ENCODE measurements at places on chromosomes 3 and 15.

GRCh38 chr3:59572106-59572505 is 522.3 kb upstream of the CFAP20DC start:
- no peak for DNase-seq

DNA sequence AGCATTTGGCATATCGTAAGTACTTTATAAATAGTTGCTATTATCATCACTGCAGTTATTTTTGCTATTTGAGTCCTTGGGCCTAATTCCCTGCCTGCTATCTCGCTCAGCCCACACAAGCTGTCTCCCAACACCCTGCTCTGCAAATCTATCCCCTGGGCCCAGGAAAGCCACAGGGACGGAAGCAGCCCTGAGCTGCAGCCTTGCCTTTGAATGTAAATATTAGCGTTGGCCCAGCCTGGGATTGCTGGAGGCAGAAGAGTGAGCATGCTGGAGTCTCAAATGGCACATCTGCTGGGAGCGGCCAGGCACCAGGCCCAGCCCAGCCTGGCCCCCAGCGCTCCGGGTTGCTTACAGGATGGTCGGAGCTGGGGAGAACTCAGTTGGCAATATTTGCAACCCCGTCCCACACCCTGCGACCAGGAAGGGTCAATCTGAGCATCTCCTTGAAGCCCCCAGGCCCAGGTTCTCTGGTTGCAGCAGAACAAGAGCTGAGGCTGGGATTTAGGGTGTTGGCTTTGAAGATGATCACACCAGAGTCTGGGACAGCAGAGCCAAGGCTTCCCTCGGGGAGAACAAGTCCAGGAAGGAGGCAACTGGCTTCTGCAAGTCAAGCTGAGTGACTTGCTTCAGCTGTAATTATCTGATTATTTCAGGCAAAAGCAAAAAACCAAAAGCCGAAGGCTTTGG is 529.6 kb downstream of the SHQ1 start:
- DNase-seq, result no peak

DNA sequence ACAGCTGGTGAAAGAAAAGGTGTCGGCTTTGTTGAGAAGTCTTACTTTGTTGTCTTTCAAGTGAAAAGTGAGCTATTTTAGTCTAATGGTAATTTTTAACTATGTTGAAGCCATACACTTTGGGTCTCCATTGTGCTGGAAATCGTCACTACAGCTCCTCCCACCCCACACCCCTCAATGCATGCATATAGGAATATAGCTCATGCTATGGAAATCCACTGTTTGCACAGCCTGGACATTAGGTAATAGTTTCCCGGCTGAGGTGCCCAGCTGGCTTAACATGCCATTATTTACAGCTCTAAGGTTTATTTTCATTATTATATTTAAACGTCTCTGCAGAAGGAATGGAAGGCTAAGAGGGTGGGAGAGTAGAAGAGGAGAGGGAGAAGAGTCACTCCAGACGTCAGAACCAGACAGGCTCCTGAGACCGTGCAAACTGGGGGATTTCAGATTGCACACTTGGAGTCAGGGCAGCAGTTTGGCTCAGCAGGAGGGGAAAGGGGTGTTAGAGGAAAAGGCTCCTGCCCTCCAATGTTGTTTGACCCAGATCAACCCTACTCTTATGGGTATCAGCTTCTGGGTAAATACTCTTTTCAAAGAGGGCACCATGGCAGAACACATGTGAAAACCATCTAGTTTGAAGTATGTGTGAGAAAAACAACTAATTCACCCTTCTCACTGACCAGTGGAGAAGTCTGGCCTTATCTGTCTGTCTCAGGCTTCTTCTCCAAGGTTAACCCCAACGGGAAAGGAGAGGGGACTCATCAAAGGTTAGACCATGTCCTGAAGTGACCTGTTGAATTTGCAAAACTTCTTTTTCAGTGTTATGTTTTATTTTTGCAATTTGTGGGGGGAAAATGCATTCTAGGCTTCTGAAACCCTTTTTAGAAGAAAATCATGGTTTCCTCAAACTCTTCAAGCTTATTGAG is 218.7 kb upstream of the CTDSPL start:
- DNase-seq, result no peak

DNA sequence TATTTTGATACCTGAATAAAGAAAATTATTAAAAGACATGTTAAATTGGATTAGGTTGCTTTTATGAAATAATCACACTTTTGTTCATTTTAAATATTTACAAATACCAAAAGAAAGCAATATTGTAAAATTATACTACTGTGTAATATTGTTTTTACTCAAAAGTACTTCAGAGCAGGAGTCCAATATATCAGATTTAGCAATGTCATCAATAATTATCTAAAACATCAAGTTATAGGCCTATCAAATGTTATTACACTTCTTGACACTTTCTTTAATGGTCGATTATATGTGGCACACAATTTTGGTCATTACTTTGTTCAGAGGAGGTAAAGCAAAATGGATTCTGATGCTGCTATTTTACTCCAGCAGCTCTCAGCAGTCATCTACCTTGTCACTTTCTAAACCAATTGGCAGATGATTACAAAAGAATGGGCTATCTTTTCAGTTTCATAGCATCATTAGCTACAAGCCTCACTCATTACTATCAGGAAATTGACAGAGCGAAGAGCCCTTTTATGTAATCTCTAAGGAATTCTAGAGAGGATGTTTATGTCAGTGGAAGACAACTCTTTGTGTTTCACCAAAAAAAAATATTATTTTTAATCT is 318.6 kb downstream of the PLOD2 start:
- no peak for DNase-seq

- no peak for DNase-seq
These were observed 12.0 kb upstream of the TASOR start for GRCh38 chr3:56694867-56695683.
